Endothelial cell of umbilical vein (primary cell): ENCODE measurements at places on chromosomes 4 and X.
A peak's percentile ranks its signal among the peaks of the same experiment; 100 is the strongest.

DNA sequence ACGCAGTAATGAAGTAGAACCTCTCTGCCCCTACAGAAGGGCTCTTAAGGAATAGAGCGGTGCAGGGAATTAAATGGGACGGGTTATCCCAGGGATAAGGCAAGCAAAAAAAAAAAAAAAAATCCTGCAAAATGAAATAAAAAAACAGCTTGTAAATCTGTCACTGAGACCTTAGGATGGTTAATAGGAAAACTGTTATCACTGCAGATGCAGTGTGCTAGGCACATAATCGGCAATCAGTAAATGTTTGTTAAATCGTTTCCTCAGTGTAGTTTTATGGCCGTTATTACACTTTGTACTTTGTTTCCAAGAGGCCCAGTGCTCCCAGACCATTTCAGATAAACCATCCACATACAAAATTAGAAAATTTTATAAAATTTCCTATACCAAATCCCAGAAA, 1.0 kb downstream of the HNRNPH2 start:
- DNase-seq, result no peak

- peak; percentile 62 for DNase-seq
These were observed at the start of gene GPRIN3 for GRCh38 chr4:89307446-89308160. Gene GPRIN3 (minus strand): TSS chr4:89307800. CDS start chr4:89250110, 57,690 bp downstream.

DNA sequence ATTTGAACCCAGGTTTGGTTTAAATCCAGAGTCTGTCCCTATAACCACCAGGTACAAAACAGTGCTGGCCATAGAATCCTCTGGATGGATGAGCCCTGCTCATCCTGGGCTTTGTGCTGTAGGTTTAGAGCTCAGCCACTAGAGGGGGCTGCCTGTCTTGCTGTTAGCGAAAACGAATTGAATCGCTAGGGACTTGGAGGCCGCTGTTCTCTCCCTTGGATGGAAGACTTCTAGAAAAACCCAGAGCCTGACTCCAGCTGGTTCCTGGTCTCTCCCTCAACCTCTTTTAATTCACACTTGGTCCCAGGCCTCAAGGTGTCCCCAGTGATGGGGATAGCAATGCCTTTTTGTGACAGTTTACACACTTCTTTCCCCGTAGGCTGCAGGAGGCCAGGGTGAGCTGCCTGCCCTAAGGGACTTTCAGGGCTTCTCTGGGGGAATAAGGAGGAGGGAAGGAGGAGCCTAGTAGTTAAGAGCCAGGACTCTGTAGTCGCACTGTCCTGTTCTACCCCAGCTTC, 8.7 kb downstream of the RIPPLY1 start:
- peak; percentile 57 for DNase-seq

GRCh38 chr4:165343353-165344191, 16.1 kb downstream of the MSMO1 start:
- peak; percentile 53 for DNase-seq

DNA sequence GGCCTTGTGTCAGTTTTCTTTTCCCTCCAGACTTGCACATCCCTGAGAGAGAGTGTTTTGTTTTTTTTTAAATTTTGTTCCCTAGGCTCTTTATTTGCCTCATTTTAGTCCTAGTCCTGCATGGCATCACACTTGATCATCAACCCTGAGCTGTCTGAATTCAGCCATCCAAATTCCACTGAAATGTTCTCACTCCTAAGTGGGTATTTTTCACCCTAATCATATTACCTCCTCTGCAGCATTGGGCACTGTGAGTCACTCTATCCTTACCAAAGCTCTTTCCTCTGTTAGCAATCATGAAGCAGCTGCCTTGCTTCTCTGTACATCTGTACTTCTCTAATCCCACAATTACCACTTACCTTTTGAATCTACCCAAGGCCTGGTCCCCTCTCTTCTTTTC, 356.6 kb upstream of the MAGEB2 start:
- DNase-seq, result no peak

- no peak for DNase-seq
These were observed 20.6 kb upstream of the MAML3 start for GRCh38 chr4:140174543-140174942.

GRCh38 chr4:1630266-1630665, 53.8 kb downstream of the FAM53A start:
- DNase-seq, result no peak

DNA sequence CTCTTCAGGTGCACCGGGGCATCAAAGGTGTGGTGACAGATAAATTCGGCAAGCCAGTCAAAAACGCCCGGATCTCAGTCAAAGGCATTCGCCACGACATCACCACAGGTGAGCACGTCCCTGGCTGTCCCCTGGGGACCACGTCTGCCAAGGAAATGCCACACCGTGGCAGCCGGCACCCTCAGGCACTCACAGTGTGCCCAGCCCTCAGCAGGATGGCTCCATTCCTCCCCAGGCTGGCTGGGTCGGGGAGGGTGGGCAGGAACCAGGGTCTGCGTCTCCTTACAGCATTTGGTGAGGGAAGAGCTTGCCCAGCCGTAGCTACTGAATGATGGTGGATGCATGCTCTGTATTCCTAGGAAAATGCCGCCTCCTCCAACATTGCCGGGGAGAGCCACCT, 25.9 kb downstream of the CPZ start:
- DNase-seq, result no peak

DNA sequence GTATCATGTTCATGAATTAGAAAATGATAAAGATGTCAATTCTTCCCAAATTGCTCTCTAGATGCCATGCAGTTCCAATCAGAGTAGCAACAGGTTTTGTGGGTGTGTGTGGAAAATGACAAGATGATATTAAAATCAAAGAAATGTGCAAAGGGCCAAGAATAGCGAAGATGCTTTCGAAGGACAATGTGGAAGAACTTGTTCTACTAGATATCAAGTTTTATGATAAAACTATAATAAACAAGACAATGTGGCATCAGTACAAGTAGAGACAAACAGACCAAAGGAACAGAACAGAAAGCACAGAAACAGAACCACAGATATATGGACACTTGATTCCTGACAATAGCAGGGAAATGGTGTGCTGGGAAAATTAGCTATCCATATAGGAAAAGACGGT, 9.0 kb downstream of the TAB3 start:
- no peak for DNase-seq

GRCh38 chrX:143634663-143635455, 1.0 kb downstream of the SLITRK4 start:
- DNase-seq, result no peak

GRCh38 chrX:25941087-25941486, 197.1 kb upstream of the MAGEB18 start:
- DNase-seq, result peak; percentile 61

DNA sequence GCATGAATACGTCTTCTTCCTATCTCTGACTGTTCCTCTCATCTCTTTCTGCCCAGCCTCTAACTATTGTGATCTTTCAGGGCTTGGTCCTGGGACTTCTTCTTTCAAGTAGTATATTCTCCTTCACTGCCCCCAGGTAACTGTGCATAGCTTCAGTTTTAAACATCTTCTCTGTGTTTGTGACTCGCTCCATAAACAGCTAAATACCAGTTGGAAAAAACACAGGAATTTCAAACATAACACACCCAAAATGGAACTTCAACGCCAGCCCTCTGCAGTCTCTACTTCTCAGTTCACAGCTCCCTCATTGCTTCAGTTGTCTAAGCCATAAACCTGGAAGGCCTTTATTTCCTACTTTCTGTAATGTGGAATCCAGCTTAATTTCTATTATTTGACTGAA, 16.6 kb downstream of the TRIML2 start:
- no peak for DNase-seq

DNA sequence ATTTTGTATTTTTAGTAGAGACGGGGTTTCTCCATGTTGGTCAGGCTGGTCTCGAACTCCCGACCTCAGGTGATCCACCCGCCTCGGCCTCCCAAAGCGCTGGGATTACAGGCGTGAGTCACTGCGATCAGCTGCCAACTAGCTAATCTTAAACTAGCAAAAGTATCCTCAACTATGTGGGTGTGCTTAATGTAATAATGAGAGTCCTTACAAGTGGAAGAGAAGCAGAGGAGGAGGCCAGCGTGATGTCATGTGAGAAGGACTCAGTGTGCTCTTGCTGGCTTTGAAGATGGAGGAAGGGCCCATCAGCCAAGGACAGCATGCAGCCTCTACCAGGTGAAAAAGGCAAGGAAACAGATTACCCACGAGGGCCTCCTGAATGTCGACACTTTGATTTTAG, 19.6 kb downstream of the SCD5 start:
- DNase-seq, result no peak

DNA sequence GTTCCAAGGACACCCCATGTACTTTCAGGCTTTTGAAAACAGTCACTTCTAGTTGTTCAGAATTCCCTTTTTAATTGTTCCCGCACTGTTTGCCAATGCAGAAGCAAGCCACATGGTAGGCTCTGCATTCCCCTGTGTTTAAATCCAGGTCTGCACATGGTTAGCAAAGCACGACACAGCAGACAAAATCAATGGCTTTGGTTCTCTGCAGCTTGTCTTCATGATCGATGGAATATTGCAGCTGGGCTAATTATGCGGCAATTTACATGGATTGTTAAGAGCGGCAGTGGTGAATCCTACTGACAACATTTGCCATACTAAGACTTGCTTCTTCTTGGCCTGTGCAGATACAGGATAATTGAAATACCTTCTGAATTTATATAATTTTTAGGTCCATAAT, 20.6 kb upstream of the INPP4B start:
- no peak for DNase-seq
